Pulmonary artery endothelial cell (primary cell): ENCODE measurements at places on chromosomes 5 and 9.

DNA sequence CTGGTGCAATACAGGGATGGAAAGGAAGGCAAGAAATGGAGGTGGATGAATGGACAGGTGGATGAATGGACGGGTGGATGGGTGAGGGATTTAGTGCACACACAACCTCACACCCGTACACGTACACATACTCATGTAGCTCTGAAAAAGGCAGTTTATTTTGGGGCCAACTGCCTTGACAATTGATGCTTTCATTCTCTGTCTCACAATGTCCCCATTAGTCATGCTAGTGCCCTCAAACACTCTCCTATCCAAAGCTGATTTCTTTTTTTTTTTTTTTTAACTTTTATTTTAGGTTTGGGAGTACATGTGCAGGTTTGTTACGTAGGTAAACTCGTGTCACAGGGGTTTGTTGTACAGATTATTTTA lies 495.0 kb downstream of the DMAC1 start:
- DNase-seq: no peak

DNA sequence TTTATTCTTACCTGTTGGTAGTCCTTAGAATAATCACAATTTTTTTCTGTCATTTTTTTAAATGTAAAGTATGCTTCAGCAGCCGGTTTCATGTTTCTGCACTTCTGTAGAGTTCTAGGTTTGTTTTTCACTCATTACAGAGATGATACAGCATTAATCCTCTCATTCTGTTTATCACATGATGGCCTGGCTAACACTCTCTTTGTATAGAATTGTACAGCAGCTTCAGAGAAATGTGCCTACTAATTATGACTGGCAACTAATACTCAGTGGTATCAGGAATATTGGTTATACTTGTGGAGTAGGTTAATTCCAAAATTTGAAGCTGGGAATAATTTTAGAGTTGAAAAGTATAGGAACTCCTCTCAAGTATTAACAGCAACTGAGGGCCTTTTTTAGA lies 192.9 kb upstream of the OTULINL start:
- no peak for DNase-seq

DNA sequence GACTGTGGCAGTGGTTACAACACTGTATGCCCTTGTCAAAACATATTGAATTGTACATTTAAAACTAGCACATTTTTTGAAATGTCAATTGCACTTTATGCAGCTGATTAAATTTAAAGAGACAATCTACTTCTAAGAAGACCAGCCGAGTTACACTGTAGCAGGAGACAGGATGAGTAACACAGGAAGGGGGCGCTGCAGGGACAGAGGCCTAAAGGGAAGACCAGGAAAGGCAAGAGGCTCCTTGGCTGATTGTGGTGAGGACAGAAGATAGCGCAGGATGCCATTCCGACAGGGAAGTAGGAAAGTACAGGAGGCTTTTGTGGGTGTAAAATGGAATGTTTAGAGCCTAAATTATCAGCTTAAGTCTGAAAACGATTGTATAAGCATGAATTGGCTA lies 28.2 kb upstream of the PPP2R2B start:
- no peak for DNase-seq

DNA sequence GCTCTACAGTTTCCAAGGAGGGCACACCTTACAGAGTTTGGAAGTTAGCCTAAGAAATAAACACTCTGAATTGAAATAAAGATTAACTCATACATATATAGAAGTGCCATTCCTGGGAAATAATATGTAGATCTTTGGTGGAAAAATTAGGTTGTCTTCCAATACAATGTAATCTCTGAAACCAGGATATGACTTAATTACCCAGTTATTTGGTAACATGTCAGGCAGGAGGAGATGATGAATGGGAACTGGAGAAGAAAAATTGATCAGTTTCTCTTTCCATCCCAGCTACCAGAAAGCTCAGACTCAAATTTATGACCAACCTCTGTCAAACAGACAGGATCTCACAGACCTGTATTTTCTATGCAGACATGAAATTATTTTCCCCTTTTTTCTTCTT lies 215.2 kb upstream of the SNX2 start:
- DNase-seq: peak; percentile 39

DNA sequence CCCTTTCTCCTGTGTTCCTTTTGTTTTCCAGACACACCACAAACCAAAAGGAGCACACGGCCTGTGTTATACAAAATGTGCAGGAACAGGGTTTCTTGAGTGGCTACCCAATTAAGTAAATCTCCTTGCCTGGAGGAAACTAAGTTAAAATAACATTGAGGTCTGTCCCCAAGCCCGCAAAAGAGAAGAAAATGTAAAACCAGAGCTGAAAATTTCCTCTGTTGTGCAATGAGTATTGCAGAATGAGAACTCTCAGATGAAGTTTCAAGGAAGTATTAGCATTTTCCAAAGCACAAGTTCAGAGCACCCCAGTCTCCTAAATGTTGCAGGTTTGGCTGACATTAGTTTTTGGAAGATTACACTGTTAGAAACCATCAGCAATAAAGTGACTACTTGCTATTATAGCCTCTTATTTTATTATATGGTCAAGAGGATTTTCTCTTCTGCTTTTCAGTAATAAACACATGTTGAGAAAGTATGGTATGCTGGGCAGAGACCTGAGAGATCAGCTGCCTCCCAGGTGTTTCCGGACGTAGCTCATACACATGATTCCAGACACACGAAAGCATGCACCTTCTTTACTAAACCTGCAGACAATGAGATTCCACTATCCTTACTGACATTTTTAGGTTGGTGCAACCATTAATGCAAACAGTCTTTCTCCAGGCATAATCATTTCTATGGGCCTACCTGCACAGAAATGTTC lies 161.3 kb downstream of the SNCAIP start:
- no peak for DNase-seq

DNA sequence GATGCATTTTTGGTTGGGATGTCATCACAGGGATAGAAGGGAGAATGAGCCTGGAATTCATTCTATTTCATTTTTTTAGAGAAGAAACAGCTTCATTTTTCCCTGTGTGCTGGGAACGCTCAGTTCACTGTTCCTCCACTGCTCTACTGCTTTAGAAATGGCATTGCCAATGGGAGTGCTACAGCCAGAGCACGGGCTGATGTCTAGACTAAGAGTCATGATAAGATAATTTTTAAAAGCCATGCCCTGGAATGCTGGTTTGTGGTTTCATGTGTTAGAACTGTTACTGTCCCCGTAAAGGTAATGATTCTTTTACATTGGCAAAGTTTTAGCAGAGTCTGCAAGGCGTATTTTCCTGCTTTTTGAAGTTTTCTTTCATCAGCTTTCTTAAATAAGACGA lies 119.6 kb downstream of the SEMA6A start:
- no peak for DNase-seq

GRCh38 chr5:114055318-114056184 lies 306.3 kb upstream of the KCNN2 start:
- DNase-seq: no peak

DNA sequence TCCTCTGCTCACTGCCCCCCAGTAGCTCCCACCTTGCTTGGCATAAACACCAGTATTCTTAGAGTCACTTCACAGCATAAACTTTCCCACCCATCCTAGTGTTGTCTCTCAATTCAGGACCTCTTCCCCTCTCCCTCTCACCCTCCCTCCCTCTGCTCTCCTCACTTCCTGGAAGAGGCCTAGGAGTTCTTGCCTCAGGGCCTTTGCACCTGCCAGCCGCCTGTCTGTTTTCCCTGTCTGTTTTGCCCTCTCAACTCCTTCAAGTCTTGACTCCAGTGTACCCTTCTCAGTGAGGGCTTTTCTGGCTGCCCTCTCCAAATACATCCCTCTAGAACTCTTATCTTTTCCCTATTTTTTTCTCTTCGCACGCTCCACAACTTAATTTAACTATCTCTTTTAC lies 86.2 kb downstream of the ENTREP1 start:
- no peak for DNase-seq

GRCh38 chr5:65483546-65484346 lies 2.0 kb upstream of the ADAMTS6 start:
- no peak for DNase-seq

DNA sequence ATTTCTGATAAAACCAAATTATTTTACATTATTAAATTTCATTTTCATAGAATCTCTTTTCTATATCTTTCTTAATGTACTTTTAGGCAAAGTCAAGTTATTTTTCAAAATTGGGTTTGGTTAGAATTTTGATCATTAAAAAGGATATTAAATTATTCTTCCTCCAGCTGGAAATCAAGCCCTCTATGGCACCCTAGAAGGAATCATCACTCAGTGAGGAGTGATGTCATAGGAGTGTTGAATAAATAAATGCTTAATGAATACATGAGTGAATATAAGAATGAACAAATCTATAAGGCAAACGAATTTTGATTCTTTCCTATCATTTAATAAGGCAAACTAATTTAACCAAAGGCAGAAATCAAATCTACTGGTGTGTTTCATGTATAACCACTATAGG lies 639.9 kb downstream of the PDE4D start:
- DNase-seq: no peak

GRCh38 chr9:137643921-137644320 lies 25.1 kb downstream of the EHMT1 start:
- DNase-seq: no peak

- no peak for DNase-seq
These were observed 176.3 kb upstream of the SEMA6A start for GRCh38 chr5:116750631-116751580.

DNA sequence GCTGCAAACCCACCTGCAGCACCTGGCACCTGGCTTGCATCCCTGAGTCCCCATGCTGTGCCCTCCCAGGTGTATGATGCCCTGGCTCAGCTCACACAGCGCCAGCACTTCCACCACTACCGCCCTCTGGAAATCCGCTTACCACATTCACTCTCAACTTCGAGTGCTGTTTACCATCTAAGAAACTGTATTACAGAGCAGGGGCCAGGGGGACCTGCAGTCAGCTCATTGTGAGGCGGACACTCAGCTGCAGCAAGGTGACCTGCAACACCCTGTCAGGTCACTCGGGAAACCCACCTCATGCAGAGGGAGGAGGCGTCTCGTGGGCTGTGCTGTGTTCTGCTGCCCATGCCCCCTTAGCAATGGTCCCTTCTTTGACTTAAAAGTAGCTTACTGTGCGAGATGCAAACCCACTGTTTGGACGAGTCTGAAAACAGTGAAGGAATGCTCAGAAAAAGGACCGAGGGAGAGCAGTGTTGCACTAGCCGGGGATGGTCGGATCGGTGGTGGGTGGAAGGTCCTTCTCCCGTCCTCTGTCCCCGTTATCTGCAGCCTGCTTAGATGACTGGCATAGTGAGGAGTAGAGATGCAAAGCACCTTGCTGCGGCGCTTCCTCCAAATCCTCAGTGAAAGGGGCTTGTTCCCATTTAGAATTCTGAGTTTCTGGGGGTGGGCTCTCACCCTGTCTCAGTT lies 55.2 kb upstream of the CTSL start:
- DNase-seq: no peak

DNA sequence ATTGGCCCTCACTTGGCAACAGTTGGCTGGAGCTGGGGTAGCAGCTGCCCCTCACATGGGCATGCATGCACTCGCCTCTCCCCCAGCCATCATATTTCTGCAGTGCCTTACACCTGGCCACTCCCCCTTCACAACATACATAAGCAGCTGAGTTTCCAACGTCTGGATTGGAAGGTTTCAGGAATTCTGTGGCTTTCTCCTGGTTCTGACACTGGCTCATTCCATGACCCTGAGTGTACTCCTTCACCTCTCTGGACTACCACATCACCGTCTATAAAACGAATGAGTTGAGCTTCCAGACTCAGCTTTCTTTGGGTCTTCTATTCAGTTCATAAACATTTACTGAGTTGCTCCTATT lies 84.3 kb downstream of the GALNT10 start:
- no peak for DNase-seq

DNA sequence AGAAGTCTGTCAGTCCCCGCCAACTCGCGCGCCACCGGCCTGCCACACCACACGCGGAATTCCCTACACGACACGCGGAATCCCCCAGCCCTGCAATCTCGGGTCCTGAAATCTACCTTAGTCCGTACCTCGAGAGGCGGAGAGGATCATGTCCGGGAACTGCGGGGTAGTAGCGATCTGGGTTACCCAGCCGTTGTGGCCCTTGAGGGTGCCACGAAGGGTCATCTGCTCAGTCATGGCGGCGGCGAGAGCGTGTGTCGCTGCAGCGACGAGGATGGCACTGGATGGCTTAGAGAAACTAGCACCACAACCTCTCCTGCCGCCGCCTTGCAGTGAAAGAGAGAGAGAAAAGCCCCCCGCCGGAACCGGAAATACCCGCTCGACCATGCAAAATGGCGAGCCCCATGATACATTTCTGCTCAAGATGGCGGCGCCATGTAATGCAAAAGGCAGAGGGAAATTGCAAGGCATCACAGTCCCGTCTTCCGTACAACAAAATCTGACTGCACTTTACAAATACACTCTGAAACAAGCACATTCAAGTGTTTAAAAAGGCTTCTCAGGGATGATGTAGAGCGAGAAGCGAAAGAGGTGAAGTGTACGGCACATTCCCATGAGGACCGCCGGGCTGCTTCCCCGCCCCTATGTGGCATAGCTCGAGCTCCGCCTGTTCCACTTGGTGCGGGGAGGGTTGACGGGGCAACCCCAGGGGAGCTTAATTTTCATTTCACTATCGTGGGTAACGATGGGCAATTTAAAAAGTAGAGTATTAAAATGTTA lies at the start of gene RACK1:
TSS of gene RACK1 (minus strand) at position 343 of the 780 bp plus-strand sequence. CDS start at position 237, 106 bp downstream.
- peak; percentile 67 for DNase-seq

DNA sequence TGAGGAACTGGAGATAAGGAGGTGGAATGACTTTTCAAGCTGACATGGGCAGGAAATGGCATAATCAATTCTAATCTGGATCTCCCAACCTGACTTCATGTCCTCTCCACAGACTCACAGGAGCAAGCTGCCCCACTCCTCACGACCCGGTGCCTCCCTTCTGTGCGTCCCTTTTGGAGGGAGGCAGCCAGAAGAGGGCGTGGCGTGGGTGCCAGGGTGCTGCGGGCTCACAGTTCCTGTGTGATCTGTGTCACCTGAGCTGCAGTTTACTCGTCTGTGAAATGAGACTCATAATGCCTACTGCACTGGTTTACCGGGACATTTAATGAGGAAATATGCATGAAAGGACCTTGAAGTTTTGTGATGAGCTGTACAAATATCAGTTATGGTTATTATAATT lies 207.4 kb downstream of the DAB2IP start:
- no peak for DNase-seq

GRCh38 chr5:97726106-97726505 lies 543.1 kb upstream of the RIOK2 start:
- DNase-seq: no peak

- peak; percentile 61 for DNase-seq
These were observed 9.9 kb upstream of the PRR16 start for GRCh38 chr5:120454094-120454798.

DNA sequence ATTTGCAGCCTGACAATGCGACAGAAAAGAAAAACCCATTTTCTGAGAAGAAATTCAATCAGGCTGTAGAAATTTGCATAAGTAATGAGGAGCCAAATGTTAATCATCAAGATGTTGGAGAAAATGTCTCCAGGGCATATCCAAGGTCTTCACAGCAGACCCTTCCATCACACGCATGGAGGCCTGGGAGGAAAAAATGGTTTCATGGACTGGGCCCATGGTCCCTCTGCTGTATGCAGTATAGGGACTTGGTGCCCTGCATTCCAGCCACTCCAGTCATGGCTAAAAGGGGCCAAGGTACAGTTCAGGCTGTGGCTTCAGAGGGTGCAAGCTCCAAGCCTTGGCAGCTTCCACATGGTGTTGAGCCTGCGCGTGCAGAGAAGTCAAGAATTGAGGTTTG lies 73.3 kb downstream of the CCDC192 start:
- no peak for DNase-seq

GRCh38 chr5:143119291-143119769 lies 284.2 kb downstream of the NR3C1 start:
- DNase-seq: no peak
